ENCODE measurements at places on chromosomes 1 and 21.

GRCh38 chr1:228021355-228022030 lies 14.7 kb downstream of the WNT3A start:
- no peak for DNase-seq

- DNase-seq, result no peak
Measured at GRCh38 chr1:40399984-40400704, 26.6 kb downstream of the SMAP2 start.

DNA sequence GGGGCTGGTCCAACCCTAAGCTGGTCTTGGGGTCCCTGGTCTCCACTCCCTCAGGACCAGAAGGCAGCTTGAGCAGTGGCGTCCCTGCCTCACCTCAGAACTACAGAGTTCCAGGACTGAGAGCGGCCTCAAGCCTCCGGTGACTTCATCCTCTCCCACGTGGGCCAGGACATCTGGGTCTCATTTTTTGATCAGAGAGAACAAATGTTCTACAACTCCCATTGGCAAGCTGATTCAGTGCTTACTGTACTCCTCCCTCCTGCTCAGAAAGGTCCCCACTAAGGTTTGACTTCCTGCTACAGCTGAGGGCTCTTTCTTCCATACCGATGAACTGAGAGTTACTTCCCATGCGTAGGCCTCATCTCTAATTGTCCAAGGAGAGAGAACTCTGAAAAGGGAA lies 78.5 kb downstream of the PLXNA2 start:
- no peak for DNase-seq

GRCh38 chr21:26565111-26565510 lies 8.0 kb downstream of the CYYR1 start:
- no peak for DNase-seq

Measured in NCI-H2081 treated with DMSO at 0.1 percent for 48 hours (cell line).